HS-5 (cell line): ENCODE measurements at places on chromosomes 2 and 18.

- peak; percentile 32 for DNase-seq
Measured at GRCh38 chr18:79786786-79787526, 10.8 kb upstream of the KCNG2 start.

GRCh38 chr2:59171019-59171418 lies 929.9 kb upstream of the FANCL start:
- no peak for DNase-seq

- no peak for DNase-seq
Measured at GRCh38 chr2:25639131-25639530, 34.2 kb downstream of the DTNB start.

GRCh38 chr2:25276569-25277465 lies 64.9 kb downstream of the DNMT3A start:
- DNase-seq, result no peak

GRCh38 chr2:113767811-113768460 lies 11.5 kb upstream of the SLC35F5 start:
- DNase-seq, result no peak

DNA sequence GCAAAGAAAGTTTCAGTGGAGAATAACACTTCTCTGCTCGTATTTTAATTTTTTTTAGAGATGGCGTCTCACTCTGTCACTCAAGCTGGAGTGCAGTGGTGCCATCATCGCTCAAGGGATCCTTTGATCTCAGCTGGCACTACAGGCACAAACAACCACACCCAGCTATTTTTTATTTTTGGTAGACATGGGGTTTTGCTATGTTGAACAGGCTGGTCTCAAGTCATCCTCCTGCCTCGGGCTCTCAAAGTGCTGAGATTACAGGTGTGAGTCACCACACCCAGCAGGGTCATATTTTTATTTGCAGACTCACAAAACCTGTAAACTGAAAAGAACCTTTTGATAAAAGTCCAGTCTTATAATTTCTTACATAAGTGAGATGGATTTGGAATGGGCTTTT lies 2.6 kb downstream of the TRAK2 start:
- no peak for DNase-seq

DNA sequence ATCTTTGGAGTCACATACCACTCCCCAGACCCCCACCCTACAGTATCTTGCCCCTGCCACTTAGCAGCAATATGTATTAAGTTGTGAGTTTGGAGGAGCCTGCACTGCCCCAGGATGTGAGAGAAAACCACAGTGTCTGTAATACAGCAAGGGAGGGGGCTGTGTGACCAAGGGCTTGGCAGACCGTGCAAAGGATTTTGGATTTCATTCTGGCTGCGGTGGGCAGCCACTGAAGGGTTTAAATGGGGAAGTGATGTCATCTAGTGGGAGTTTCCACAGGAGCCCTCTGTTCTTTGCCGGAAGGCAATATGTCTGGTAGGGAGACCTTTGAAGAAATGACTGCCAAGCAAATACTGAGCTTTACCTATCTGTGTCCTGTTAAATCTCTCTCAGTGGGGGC lies 202.4 kb downstream of the FHOD3 start:
- no peak for DNase-seq

DNA sequence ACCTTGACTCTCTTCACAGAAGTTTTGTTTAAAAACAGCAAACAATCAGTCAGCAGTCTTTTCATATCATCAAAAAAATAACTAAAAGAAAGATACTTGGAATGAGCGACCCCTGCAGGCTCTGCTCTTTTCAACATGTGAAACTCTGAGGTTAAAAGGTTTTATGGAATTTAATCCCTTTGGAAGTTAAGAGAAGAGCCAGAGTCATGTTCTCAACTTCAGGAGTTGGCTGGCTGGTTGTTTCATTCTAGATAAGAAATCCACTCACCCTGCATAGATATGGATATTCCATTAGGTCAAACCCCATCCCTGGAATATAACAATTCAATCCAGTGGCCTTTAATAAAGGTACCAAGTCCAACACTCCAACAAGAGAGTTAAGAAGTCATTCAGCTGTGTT lies 115.6 kb upstream of the RMDN2 start:
- no peak for DNase-seq

GRCh38 chr2:98730053-98730706 lies 752 bp downstream of the MGAT4A start:
- no peak for DNase-seq

DNA sequence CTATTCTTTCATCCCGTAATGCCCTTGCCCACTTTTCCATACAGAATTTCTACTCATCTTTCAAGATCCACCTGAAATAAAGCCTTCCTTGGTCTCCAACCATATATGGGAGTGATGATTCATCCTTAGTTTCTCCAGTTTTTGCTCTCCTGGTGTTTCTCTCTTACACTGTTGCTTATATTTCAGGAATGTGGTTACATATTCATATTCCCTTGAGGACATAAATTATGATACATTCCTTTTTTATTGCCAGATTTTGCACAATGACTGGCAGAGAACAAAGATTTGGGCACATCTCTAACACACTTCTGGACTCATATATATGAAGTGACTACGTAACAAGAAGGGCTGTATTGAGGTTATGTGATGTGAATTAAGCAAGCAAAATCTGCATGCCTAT lies 1573.4 kb upstream of the NXPH2 start:
- peak; percentile 92 for DNase-seq

- no peak for DNase-seq
Measured at GRCh38 chr18:48059455-48060010, 129.1 kb upstream of the SMAD2 start.

DNA sequence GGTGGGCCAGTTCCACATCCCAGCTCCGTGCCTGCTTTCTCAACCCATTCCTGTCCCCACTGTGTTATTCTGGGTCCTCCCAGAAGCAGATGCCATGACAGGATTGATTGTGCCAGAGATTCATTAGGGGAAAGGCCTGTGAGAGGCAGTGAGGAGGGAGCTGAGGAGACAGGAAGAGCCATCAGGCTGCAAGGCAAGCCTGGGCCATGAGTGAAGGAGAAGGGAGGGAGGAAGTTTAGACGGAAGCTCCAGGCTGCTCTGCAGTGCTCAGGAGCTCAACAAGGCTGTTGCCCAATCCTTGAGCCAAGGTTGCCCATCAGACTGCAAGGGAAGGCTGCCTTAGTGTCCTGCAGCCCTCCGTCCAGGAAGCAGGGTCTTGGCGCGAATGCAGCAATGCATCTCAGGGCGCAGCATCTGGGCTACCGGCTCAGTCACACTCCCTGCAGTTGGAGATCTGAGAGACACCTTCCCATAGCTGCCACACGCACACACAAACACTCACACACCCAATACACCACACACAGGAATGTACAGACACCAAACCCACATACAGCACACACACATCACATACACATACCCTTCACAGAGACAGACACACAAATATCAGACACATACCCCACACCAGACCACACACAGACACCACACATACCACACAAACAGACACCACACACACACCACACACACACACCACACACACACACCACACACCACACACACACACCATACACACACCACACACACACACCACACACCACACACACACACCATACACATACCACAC lies 139.5 kb upstream of the NDUFV2 start:
- DNase-seq, result no peak

- DNase-seq, result no peak
Measured at GRCh38 chr2:97738179-97739019, 25.0 kb downstream of the ZAP70 start.

DNA sequence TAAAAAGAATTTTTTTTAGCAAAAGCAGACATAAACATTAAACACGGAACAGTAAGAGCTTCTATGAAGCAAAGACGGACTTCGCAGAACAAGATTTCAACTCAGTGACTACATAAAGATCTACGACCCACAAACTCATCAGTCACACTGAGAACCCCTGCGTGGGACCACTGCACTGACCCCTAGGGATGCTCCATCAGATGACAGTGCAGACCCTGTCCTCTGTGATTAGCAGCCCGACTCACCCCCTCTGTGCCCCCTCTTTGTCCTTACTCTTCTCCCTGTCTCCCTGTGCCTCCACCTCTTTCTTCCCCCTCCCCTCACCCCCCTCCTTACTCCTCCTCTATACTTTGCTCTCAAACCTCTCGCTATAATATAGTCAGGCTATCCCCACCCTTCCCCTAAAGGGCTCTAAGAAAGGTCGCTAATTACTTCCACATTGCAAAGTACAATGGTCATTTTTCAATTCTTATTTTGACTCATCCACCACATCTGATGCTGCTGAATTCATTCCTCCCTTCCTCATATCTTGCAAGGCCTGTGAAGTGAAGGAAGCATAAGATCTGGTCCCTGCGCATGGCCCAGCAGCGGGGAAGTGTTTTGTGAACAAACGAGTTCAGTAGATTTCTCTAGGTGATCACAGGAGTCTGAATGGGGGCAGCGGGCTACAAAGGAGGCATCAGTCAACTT lies 89.3 kb downstream of the CABYR start:
- DNase-seq, result peak; percentile 54

GRCh38 chr2:150019063-150019462 lies 431.5 kb upstream of the MMADHC start:
- no peak for DNase-seq

DNA sequence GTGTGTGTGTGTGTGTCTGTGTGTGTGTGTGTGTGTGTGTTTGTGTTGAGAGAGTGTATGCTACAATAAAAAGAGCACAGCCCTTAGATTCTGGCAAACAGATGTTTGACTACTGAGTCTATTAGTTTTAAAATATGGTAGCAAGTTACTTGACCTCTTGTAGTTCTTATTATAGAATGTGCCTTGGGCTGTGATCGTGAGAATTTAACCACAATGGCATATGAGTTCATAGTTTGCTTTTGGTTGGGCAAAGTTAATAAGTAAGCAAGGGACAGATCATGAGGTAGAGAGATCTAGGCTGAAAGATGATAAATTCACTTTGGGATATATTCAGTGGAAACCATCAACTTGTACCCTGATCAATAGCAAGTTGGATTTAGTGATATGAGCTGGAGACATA lies 334.3 kb upstream of the VWC2L start:
- no peak for DNase-seq

- DNase-seq, result no peak
Measured at GRCh38 chr18:70005580-70005979, 57.9 kb upstream of the CD226 start.

DNA sequence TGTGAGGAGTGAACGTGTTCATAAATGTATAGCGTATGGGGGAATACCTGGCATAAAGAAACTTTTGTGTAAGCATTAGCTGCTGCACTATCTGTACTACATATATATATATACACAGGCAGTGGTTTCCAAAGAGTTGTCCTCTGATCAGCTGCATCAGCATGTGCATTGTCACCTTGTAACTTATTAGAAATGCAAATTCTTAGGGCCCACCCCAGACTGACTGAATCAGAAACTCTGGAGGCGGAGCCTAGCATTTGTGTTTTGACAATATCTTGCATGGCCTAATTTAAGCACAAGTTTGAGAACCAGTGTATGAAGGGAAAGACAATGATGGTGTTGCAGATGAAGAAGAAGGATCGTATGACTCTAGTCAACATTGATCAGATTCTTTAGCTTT lies 299.5 kb downstream of the CCDC102B start:
- no peak for DNase-seq

GRCh38 chr2:221943076-221943810 lies 355.6 kb downstream of the PAX3 start:
- DNase-seq, result peak; percentile 54

GRCh38 chr2:84071050-84071449 lies 388.0 kb downstream of the SUCLG1 start:
- DNase-seq, result no peak

DNA sequence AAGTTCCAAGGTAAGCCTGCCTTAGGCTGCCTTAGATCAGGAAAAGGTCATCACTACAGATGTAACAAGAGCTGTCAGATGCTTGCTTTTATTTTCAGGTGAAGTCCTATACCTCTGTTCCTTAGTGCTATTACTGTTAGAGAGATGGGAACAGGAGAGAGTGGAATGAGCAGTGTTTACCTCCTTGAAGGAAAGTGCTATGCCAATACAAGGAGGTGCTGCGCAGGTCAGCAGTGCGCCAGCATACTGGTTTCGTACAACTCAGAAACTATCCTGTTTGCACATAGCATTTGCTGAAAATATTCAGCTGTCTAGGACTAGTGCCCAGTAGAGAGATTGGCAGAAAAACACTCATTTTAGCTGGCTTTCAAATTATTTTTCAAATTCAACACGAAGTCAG lies 413.0 kb upstream of the RAB12 start:
- no peak for DNase-seq

GRCh38 chr2:54330926-54331835 lies 75.2 kb upstream of the TSPYL6 start:
- no peak for DNase-seq

GRCh38 chr18:62950246-62950645 lies 234.9 kb downstream of the PHLPP1 start:
- DNase-seq, result no peak
